ENCODE measurements at places on chromosomes 12 and 14. TPM values are rescaled to one million over a fixed set of nuclear protein-coding genes. Genes with fewer than 3 reads are reported as not detected.

The ITFG2 gene
- 11.9 TPM for total RNA-seq

The FAM90A1 gene
- total RNA-seq: not detected

The P2RX2 gene
- total RNA-seq: not detected

The C12orf50 gene
- not detected for total RNA-seq

The C12orf75 gene
- total RNA-seq: 49.2 TPM

The LRP1 gene
- total RNA-seq: 25.8 TPM

The APEX1 gene
- total RNA-seq: 168 TPM

The BCL7A gene
- 25.4 TPM for total RNA-seq

The ARHGDIB gene
- 33.1 TPM for total RNA-seq

The SAMD15 gene
- total RNA-seq: 0.35 TPM

The LRRC43 gene
- not detected for total RNA-seq
